Globus pallidus (tissue), 1 donor: ENCODE measurements at places on chromosomes 4 and X.
A peak's percentile ranks its signal among the peaks of the same experiment; 100 is the strongest.

DNA sequence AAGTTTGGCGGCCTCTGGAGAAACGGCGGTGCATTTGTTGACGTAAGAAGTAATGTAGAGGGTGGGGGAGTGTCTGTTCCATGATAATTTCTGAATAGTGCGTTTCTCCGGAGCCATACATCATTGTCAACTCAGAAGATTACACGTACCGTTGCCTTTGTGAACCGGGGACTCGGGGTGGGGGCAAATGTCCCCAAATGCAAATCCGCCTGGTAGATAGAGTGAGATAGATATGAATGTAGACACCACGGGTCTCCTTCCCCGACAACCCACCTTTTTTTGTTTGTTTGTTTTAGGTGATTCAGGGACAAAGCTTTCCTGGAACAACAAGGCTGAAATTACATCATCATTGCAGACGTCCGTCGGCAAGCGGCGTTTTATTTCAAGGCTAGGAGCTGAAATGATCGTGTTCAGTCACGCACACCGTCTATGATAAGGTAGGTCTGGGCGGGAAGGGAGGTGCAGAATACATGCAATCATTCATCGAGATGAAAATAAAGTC is 96.0 kb upstream of the PPP2R3B start:
- no peak for DNase-seq

DNA sequence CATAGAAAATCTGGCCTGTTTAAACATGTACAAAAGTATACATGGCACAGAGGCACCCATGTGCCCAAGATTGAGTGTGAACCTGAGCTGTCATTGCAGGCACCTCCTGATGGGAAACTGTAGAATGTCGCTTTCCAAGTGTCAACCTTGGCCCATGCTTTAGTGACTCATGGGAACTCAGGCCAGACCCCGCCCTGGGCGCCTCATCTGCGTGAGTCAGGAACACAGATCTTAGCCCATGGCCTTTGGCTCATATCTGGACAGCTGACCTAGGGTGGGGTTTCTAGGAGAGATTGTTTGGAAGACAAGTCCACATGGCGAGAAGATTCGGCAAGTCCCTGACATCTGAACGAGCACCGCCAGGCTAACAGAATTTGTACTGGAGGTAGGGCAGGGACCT is 50.0 kb downstream of the CYTL1 start:
- no peak for DNase-seq

DNA sequence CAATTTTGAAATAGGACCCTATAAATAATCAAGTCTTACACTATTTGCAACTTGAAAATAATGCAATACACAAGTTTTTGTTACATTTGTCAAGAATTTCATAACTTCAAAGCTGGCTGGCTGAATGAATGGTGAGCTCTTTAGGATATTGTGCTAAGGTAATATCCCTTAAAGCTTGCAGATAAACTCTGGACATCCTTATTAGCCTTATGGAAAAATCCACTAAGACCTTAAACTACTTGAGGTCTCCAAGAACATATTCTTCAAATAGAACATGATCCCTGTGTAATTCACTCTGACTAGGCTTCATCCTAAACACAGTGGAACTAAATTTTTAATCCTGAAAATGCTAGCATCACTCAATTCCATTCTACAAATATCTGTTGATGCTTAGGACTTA is 199.3 kb downstream of the PACRGL start:
- DNase-seq = no peak

GRCh38 chrX:20412871-20413486 is 146.3 kb upstream of the RPS6KA3 start:
- peak; percentile 6 for DNase-seq

GRCh38 chr4:152680988-152681603 is 1.3 kb upstream of the TMEM154 start:
- no peak for DNase-seq

- no peak for DNase-seq
These were observed 21.4 kb downstream of the CT47C1 start for GRCh38 chrX:119093991-119094735.
